ENCODE measurements at places on chromosomes 3 and 15. TPM values are rescaled to one million over a fixed set of nuclear protein-coding genes. Genes with fewer than 3 reads are reported as not detected.

The CD96 gene
- not detected for total RNA-seq

The PLCH1 gene
- not detected for total RNA-seq

The HTR3E gene
- not detected for total RNA-seq

The FEZF2 gene
- total RNA-seq: not detected

The CLASP2 gene
- total RNA-seq: 112 TPM
